ENCODE measurements at places on chromosomes 5 and 9. TPM values are rescaled to one million over a fixed set of nuclear protein-coding genes. Genes with fewer than 3 reads are reported as not detected.

HK3 gene
- total RNA-seq, result not detected

PRSS3 gene
- total RNA-seq, result 89.9 TPM

DOCK8 gene
- 1.6 TPM for total RNA-seq

PCDHB4 gene
- total RNA-seq, result not detected

FOXD4L3 gene
- 0.04 TPM for total RNA-seq

IL33 gene
- total RNA-seq, result 0.67 TPM

ANKRD34B gene
- not detected for total RNA-seq

PLPP7 gene
- total RNA-seq, result not detected

C9orf43 gene
- 0.34 TPM for total RNA-seq

MZB1 gene
- total RNA-seq, result 0.21 TPM

LHFPL2 gene
- 22.5 TPM for total RNA-seq

LRRC19 gene
- total RNA-seq, result not detected

SHISAL2B gene
- total RNA-seq, result not detected

FGF1 gene
- 1.0 TPM for total RNA-seq

SPATA31E1 gene
- not detected for total RNA-seq

REEP2 gene
- 3.0 TPM for total RNA-seq

CSF1R gene
- total RNA-seq, result not detected

TARS1 gene
- total RNA-seq, result 257 TPM

GHR gene
- 2.1 TPM for total RNA-seq

C9orf50 gene
- not detected for total RNA-seq

TOR4A gene
- 19.9 TPM for total RNA-seq

RNF183 gene
- not detected for total RNA-seq

SH3TC2 gene
- total RNA-seq, result 12.3 TPM

IFNK gene
- total RNA-seq, result 72.0 TPM

TENT4A gene
- total RNA-seq, result 14.9 TPM

CARD9 gene
- total RNA-seq, result 0.24 TPM

NR2F1 gene
- total RNA-seq, result not detected

EGFLAM gene
- 0.63 TPM for total RNA-seq

LCN15 gene
- total RNA-seq, result not detected

OR2V1 gene
- not detected for total RNA-seq

MGAT1 gene
- total RNA-seq, result 85.6 TPM

FRMD3 gene
- total RNA-seq, result 0.10 TPM

INSL4 gene
- total RNA-seq, result not detected

AMBP gene
- total RNA-seq, result not detected

TMEM252 gene
- not detected for total RNA-seq

TRAPPC13 gene
- total RNA-seq, result 16.5 TPM

PLPP1 gene
- 7.4 TPM for total RNA-seq

IL3 gene
- total RNA-seq, result not detected

CAMK4 gene
- total RNA-seq, result 3.8 TPM
